ENCODE measurements at places on chromosomes 2 and 18. TPM values are rescaled to one million over a fixed set of nuclear protein-coding genes. Genes with fewer than 3 reads are reported as not detected.

DNA sequence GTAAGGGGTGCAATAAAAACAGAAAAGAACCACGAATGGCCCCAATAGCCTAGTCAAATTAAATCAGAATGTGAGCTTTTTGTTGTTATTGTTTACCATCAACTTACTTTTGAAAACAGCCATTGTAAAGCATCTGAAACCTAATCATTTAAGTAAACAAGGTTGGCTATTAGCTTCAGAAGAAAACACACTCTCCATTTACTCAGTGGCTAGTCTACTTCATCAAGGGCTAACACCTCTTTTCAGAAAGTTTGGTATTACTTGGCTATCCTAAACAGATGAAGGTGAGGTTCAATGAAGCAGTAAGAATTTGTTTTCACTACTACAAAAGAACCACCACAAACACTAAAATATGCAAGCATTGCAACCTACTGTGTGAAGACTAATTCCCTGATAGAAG, 398.0 kb downstream of the CDH2 start:
- DNase-seq = no peak

DNA sequence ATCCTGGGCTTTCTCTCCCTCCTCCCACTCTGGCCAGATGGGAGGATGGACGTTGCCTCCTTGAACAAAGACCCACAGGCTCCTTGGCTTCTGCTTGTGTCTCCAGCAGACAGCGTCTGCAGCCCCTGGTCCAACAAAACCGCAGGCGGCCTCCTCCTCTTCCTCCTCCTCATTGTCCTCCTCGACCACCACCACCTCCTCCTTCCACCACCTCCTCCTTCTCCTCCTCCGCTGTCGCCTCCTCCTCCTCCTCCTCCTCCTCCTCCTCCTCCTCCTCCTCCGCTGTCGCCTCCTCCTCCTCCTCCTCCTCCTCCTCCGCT, 45.7 kb upstream of the ALPP start:
- no peak for DNase-seq

DNA sequence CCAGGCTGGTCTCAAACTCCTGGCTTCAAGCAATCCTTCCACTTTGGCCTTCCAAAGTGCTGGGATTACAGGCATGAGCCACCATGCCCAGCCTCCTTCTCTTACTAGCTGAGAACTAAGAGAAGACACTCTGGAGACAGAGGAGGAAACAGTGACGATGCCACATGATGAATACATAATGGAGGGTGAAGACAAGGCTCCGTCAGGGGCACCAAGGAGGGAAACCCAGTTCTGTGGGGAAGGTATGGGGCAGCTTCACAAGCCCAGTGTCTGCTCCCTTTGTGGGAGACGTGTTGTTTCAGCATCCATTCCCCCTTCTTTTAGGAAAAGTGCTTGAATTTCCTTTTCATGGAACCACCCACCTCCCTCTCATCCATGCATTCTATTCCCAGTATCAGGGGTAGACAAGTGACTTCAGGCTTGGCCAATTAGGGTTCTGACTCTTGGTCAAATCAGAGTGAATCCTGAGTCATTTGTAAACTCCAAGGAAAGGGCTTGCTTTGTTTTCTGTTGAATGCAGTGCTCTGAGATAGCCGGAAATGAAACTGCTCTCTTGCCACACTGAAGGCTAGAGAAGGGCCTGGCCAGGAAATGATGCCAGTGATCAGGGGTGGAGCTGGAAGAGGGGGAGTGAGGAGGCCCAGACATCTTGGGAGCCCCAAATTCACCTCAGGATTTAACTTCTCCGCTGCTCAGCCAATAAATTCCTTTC, 23.7 kb downstream of the TMEM127 start:
- DNase-seq = no peak

- DNase-seq = no peak
These were observed 8.3 kb upstream of the TMEM131 start for GRCh38 chr2:98004047-98004446.

Gene TNS1
- total RNA-seq = 436 TPM

DNA sequence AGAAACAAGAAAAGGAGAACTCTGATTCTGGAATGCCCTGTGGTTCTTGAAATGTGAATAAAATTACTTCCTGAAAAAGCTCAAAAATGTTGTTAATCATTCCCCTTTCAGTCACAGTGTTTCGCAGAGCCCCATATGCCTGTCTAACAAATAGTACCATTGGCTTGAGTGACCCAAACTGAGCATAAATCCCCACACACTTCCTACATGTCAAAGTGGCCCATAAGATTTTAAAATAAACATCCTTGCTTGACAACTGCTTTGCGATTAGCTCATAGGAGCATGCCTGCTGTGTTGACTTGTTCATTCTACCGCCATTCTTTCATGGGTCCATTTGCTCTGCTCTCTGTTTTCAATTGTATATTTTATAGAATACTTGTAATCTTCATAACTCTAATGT, 377.8 kb upstream of the SMIM21 start:
- DNase-seq = no peak

Gene ZSWIM2
- not detected for total RNA-seq

- DNase-seq = no peak
These were observed 97.4 kb upstream of the LRATD1 start for GRCh38 chr2:14535156-14535555.

Gene ALLC
- total RNA-seq = not detected

Gene SERPINB4
- total RNA-seq = not detected

Data from left cardiac atrium (tissue), 4 donors.